Effector CD4-positive, alpha-beta T cell (primary cell): ENCODE measurements at places on chromosomes 11 and 22.

DNA sequence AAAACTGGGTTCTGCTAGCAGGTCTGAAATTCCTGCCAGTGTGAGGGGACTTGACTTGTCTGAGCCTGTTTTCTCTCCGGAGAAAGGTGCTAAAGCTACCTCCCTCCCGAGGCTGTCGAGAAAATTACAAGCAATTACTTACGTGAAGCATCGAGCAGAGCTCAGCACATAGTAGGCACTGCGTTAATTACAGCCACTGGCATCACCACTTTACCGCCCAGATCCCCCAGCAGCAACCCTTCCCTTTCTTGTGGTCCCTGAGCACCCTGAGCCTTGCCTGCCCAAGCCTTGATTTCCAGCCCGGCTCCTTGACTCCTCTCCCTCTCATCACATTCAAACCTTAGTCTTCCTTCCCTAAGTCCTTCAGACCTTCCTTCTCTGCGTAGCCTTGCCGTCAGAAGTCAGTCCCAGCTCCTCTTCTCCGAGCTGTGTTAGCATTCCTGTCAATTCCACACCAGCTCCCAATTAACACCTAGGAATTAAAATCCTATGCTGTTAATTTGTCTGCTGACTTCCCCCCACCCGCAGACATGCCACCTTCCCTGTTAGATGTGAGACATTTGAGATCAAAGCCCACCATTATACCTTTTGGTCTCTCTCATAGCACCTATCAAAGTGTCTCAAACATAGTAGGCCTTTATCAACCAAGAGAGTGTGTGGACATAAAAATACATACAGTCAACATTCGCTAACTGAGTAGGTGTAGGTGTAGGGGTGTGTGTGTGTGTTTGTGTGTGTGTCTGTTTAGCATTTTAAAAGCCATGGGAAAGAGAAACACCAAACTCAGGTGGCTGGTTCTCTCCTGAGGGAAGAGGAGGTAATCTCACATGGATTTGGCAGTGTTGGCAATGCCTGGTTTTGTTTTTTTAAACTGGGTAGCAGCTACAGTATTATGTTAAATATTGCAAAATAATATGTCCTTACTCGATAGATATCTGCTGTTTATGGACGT, 2.8 kb upstream of the KCNJ5 start:
- no peak for DNase-seq

DNA sequence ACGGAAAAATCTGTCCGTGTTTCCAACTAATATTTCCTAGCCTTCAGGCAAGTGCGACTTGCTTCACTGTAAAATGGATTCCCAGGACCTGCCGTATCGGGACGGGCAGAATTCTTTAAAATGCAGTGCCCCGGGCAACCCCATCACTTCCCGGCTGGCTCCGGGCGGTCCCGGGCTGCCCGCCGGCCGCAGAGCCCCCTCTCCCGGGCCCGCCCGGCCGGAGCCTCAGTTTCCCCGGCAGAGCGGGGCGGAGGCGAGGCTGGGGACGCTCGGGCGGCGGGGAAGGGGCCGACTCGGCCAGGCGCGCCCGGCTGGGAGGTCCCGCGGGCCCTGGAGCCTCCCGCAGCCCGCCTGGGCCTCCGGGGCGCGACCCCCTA, 84.2 kb upstream of the WNT7B start:
- no peak for DNase-seq

DNA sequence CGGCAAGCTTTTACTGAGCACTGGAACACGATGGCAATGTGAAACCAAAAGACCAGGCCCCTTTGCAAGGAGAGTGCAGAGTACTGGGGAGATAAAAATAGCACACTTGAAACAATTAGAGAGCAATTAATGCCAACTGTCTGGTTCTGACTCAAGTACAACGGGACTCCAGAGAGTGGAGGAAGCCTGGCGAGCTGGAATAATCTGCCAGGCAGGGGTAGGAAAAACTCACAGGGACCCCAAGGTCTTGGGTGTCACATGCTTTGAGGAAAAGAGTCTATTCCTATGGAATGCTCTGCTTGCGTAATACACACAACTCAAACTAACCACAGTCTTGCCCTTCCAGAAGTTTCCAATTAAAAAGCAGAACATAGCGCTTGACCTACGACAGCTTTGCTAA, 113.0 kb upstream of the CLMP start:
- no peak for DNase-seq

DNA sequence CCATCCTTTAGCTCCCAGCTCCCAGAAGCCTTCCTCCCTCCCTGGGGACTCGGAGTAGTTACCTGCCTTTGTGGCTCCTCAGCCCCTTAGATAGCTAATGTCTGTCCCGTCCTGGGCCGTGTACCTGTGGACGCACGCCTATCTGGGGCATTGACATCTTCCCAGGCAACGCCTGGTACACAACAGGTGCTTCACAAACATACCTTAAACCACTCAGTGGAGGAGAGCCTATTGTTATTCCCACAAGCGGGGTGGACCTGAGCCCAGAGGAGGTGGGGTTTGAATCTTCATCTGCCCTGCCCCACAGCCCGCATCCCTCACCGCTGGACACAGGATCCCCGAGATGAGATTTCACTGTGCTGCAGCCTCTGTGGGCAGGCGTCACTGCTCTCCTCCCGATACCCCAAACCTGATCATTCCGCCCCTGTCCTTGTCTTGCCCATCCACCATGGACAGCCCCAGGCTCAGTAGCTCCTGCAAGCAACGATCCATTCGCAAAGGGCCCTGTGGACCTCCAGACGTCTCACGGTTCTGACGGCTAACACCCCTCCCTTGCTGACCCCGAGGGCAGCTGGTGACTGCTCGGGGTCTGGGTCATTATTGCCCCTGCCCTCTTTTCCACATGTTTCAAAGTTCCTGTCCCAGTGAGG, 73.8 kb upstream of the SHISAL1 start:
- no peak for DNase-seq

DNA sequence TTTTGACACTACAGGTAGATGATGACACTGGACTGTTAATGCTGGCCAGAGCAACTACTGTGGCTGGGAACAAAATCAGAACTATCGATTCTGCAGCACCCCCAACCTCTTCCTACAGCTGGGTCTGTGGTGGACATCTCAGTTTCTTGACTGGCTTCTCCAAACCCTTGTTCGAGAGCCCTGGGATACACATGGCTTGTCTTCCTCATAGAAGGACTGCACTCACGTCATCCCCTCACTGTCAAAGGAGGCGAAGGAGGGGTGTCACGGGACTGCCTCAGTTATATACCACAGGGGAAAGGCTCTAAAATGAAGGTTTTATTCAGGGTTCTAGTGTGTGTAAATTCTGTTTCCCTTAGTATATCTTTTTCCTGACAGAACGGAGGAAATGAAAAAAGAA, 44.9 kb downstream of the PITPNB start:
- DNase-seq = no peak

GRCh38 chr11:18173225-18173866, 709 bp downstream of the MRGPRX4 start:
- DNase-seq = no peak

DNA sequence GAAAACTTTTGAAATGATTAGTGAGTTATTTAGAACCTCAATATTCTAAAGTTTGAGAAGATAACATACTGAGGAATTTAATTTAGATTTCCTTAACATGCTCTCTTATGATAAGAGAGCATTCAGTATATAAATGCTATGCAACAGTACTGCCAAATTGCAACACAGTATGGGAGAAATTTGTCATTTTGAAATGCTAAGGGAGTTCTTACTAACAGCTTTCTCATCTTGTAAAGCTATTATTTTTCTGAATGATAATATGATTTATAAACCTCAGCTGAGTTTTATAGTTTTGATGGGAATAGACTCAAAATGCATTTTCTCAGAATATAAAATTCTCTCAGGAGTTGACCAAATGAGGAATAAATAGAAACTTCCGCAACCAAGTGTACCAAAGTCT, 108.4 kb downstream of the SPON1 start:
- no peak for DNase-seq

DNA sequence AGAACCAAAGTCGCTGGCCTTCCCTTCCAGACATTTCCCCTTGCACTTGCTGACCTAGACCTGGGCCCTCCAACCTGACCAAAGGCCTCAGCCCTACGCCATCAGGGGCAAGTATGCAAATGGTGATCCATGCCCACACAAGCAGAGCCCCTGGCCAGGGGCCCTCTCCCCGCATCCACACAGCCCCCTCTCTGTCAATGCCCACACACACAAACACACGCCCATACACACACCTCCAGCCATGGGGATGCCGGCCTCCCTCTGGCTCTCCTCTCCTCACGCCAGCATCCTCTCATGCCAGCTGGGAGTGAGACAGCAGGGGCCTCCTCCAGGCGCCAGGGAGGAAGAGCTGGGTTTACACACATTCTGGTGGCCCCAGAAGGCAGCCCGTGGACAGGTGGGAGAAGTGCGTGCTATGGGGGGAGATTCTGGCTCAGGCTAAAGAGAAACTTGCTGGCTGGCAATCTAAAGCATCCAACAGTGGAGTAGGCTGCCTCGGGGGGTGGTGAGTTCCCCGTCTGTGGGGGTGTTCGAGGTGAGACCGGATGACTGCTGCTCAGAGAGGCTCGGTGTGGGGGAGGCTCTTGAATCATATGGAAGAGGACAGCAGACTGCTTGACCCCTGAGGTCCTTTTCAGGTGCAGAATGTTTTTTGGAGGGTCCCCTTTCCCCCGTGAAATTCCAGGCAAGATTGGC, 4.8 kb downstream of the NRXN2 start:
- no peak for DNase-seq

DNA sequence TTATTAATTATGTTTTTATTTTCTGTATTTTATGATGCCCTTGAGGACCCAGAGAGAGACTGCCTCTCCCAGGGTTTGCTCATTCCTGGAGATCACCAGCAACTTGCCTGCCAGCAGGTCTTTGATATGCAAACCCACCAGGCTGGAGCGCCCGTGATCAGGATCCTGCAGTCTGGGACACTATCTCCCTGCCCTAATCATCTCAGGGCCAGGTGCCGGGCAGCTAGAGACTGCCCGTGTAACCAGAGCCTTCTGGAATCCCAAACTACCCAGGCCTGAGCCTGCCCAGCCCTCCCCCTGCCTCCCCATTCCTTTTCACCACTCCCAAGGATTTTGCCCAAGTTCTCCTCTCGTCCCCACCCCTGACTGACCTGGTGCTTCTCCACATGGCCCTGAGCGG, 52.2 kb upstream of the B3GAT1 start:
- DNase-seq = no peak

DNA sequence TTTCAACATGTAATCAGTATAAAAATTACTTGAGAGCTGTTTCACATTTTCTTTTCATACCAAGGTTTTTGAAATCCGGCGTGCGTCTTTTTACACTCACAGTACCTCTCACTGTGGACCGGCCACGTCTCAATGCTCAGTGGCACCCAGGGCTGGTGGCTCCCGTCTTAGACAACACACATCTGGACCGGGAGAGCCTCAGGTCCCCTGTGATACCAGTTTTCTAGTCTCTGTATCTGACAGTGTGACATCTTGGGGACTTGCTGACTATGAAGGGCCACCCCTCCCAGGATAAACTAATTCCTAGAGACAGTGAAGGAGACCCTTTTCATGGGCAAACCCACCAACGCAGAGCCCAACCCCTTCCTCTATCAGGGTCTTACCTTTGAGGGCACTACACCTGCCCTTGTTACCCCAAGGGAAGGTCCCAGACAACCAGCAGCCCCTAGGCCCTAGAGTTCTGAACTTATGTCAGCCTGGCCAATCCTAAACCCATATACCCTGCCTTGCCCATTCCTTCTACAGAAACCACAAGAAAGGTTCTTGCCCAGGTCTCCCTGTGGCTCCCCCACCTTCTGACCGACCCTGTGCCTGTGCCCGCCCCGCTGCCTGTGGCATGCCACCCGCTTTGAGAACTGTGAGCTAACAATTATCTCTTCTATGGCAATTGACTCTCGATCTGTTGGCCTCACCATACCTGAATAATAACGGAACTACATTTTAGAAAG, 6.1 kb upstream of the ASCL2 start:
- no peak for DNase-seq

GRCh38 chr11:76744186-76745043, 38.7 kb upstream of the TSKU start:
- DNase-seq = no peak

GRCh38 chr22:17950651-17951214, 73.6 kb downstream of the MICAL3 start:
- no peak for DNase-seq

DNA sequence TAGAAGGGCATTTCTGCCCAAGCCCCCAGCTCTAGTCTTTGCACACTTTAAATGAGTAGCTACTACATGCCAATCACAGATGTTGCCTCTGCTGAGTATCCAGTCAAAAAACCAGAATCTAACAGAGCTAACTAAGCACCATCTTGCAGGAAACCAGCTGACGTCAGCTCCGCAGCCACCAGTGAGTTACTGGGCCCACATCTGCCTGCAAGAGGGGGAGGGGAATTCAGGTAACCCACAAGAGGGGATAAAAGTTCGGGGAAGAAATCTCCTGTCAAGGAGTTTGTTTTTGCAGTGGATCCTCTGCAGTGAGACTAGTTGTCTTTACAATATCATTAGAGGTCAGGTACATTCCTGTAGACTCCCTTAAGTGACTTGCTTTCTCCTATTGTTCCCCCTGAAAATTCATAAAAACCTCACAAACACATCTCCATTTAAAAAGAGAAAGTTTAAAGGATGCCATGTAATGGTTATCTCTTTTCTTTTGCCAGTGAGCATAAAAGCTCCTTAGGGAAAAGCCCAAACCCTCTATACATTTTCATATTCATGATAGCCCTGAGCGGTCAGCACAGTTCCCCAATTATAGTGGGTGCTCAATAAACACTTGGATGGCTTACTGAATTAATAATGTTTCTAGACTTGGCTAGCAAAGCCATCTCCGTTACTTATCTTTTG, 9.3 kb downstream of the CD44 start:
- DNase-seq = peak; percentile 49

GRCh38 chr22:30201945-30202344, 44.6 kb downstream of the LIF start:
- no peak for DNase-seq

DNA sequence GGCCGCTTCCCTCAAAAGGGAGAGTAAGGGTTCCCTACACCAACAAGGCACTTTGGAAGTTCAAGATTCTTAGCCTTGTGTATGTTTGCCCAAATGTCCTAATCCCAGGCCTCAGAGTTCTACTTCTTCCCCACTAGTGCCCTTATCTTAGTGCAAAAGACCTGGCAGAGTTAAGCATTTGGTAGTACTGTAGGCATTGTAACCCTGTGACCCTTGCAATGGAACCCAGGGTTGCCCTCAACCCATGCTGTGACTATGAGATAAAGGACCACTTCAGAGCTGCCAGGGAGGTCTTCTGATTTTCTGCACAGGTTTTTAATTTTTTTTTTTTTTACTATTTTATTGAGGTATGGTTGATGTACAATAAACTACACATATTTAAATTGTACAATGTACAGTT, 65.1 kb downstream of the C11orf65 start:
- no peak for DNase-seq

DNA sequence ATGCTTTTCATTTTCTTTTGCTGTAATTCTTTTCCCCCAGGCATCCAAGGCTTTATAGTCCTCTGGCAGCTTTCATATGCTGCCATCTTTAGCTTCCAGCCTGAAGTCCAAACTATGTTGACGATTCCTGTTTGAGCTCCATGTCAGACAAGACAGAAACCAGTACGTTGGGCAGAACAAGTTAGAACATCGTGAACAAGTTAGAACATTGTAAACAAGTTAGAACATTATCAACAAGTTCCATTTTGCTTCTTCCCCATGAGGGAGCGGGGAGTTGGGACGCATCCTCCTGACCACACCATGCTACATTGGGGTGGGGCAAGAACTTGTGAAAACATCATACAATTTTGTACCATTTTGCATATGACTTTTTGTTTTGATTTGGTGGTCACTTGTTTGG, 23.9 kb downstream of the GLB1L2 start:
- no peak for DNase-seq
